ENCODE measurements at places on chromosomes 3 and 15.

- DNase-seq = no peak
These were observed 61.3 kb downstream of the SMAD3 start for GRCh38 chr15:67126551-67127330.

DNA sequence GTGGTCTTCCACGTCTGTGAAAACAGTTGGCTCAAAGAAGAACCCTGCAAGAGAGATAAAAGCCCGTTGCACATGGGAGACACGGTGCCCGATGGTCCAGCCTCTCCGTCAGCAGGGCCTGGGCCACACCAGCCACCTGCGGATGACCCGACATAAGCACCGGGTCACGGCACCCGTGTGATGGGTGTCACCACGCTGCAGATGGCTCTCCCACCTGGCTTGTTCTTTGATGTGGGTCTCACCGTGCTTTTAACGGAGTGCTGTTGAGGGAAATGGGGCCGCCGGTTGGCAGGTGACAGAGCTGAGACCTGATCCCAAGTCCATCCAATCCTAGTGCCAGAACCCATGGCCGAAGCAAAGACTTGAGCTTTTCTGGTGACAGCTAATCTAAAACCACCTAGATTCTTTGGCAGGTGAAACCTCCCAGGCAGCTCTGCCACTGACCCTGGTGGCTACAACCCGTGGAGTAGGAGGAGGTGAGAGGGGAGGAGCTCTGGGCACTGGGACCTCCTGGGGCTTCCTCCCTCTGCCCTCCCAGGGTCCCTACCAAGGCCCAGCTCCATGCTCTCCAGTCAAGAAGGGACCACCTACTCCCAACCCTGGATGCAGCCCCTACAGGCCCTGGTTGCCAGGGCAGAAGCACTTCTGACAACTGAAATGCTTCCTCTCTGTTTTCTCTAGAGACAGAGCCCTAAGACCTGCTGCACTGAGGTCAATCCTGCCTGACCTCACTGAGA lies 23.4 kb upstream of the SLC41A3 start:
- DNase-seq = no peak

DNA sequence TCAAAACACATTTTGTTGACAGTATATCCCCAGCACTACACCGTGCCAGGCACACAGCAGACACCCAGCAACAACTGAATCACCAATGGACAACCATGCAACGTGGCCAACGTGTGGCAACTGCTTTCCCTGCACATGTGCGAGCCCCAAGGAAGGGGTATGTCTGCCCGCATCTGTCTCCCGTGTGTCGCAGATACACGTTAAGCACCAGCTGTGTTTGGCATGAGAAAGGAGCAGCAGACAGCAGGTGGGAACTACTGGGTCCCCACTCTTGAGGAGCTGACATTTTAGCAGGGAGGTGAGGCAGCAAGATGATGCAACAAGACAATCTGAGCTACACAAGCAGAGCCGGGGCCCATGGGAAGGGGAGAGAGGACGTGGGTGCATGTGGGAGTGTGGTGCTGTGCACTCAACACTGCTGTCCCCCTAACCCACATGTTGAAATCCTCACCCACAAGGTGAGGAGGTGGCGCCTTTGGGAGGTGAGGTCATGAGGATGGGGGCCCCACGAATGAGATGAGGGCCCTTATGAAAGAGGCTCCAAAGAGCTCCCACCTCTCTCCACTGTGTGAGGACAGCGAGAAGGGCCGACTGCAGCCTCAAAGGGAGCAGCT lies 56.2 kb downstream of the ROPN1B start:
- no peak for DNase-seq

DNA sequence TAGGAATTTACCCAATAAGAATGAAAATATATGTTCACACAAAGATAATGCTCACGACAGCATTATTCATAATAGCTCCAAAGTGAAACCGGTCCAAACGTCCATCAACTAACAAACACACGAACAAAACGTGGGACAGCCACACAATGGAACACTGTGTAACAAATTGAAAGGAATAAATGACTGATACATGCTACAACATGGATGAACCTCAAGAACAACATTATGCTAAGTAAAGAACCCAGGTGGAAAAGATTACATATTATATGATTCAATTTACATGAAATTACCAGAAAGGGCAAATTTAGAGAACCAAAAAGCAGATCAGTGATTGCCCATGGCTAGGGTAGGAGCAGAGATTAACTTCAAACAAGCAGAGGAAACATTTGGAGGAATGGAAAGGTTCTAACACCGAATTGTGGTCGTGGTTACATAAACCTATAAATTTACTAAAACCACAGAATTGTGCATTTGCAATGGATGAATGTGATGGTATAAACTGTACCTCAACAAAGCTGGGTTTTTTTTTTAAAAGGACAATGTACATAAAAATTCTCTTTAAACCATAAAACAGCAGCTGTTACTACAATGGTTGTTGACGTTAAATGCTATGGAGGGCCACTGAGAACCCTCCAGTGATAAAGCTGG lies 76.3 kb downstream of the XXYLT1 start:
- no peak for DNase-seq

DNA sequence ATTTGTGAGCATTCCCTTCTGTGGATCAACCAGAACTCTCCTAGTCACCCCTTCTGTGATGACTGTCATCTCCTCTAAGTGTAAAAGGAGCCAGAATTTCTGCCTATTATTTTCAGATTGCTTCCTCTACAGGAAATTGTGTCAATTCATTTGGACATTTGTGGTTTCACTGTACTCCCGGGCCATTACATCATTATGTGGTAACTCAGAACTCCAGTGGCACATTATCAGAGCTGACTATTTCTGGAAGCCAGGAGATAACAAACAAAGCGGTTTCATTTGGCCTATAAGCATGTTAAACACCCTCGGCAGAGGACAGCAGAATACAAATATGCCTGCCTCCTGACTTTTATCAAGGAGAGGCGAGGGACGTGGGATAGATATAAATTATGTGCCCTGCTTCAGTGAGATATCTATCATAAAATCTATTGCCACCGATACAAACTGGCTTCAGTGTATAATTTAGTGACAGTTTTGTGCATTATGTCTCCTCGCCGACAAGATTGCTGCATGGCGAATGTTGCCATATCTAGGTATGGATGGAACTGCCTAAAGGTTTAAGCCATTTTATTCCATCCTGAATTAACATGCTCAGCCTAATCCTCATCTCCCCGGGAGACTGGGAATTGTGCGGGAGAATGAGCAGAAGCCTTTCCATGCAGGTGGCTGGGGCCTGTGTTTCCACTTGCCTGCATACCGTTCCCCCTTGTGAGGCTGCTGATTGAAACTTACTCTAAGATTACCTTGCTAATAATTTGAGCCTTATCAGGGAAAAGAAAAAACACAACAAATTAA lies 193.4 kb upstream of the SEMA6D start:
- no peak for DNase-seq

DNA sequence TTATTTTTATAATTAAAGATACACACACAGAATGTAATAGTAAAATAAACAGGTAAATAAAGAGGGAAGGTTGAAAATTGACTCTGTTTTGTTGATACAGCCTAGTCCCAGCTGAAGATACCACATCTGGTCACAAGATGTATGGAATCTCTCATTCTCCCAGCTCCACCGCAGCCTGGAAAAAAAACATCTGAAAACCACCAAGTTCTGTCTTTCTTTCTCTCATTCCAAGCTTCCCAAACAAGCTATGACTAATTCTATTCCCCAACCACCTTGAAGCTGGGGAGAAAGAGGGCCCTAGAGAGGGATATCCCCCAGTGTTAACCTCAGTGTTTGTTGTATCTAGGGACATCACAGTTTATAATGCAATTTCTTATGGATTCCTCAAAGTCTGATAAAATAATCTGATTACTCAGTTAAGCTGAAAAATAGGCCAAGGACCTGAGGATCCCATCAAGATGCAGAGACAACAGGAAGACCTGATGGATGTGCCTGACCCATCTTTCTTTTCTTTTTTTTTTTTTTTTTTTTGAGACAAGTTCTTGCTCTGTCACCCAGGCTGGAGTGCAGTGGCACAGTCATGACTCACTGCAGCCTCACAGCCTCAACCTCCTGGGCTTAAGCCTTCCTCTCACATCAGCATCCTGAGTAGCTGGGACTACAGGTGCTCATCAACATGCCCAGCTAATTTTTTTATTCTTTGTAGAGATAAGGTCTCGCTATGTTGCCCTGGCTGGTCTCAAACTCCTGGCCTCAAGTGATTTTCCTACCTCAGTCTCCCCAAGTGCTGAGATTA lies 38.1 kb downstream of the SRGAP3 start:
- DNase-seq = no peak

GRCh38 chr3:35065891-35066290 lies 573.4 kb upstream of the ARPP21 start:
- DNase-seq = no peak

DNA sequence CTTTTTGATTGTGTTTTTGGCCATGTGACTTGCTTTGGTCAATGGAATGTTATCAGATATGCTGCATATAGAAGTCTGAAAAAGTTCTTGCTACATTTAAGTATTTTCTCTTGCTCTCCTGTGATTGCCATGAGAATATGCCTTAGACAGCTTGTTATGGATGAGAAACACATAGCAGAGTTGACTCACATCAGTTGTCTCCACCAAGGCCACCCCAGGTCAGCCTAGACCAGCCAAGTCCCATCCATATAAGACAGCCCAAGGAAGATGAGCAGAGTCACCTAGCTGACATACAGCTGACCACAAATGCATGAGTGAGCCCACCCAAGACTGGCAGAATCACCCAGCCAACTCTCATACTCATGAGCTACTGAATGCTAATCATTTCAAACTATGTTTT lies 153.0 kb downstream of the THRB start:
- DNase-seq = no peak

DNA sequence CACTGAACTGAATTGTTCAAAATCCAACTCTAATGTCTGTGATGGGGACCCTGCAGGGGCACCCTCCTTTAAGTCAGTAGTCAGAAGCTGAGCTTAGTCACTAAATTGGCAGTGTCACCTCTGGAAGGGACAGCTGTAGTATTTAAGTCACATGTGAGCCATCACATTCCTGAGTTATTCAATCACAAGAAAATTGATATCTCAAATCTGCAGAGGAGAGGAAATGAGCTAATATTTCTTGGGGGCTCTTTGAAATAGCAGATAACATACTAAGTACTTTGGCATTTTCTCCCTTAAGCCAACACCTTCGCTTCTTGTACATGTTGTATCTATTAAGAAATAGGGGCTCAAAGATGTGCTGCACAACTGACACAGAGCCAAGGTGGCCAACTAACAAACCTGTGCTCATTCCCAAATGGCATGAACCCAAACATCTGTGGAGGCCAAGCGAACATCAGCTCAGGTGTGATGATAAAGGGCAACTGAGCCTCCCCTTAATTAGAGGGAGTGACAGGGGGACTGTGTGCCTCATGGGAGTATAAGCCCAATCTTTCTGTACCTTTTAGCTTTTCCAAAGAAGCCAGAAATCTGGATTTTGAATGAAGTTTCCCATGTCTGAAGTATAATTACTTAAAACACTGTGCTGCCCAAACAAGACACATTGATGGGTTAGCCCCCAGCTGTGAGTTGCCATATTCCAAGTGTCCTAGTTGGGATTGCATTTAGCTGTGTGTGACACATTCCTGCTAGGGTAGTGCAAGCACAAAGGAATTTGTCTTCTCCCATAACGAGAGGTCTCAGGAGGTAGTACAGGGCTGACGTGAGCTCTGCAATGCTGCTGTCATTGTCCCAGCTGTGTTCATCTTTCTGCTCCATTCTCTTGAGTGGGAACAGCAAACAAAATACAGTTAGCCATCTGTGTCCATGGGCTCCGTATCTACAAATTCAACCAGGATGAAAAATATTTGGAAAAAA lies 63.3 kb downstream of the ABHD5 start:
- no peak for DNase-seq

DNA sequence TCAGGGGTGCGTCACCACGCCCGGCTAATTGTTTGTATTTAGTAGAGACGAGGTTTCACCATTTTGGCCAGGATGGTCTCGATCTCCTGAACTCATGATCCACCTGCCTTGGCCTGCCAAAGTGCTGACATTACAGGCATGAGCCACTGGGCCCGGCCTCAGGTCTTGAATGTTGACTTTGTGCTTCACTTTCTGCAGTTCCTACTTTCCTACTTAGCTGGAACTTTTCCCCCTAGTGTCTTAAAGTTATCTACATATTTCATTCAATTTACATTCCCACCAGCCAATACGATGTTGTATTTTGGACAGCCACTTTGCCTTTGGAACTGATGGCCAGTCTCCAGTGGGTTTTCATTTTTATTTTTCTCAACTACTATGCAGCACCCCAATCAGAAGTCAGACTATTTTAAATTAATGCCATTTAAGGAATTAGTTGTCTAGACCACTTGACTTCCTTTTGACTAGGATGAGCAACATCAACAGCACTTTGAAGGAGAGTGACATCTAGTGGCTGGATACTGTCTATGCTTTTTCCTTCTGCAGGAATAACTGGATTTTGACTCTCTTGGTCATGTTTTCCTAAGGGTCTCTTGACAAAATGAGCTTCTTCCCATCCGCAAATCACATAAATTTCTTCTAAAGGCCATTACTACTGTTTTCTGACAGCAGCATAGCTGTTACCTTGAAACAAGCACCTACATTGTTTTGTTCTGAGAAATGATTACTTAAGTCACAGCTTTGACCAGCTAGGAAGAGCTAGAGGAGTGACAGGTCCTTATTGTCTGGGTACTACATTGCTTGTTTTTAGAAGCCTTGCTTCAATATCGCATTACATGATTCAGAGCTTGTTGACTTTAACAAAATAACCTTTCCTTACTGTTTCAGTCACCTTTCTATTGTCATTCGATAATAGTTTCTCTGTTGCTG lies 140.2 kb downstream of the ITPR1 start:
- no peak for DNase-seq

DNA sequence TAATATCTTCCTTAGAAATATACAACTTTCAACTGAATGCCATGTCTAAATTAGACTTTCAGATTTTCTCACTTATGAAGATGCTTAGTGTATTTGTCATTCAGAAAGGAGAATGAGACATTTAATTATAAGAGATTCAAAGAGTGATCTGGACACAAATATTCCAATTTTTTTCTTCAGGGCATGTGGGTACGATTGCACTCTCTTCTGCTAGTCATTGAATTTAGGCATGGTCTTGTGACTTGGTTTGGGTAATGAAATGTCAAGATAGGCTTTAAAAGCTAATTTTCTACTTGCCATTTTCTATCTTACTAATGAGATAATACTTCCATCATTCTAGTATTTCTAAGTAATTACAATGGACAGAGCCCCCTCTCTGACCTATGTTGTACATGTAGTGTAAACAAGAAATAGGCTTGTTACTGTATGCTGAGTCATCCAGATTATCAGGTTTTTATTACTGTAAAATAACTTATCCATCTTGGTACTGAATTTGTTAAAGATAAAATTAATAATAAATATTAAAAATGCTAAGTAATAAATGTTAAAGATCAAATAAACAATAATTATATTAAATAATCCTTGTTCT lies 770.8 kb upstream of the BCHE start:
- no peak for DNase-seq

GRCh38 chr3:70250492-70250891 lies 61.9 kb downstream of the MDFIC2 start:
- no peak for DNase-seq

GRCh38 chr3:32839714-32840085 lies 21.9 kb downstream of the TRIM71 start:
- no peak for DNase-seq
